ENCODE measurements at places on chromosomes 3 and 15. TPM values are rescaled to one million over a fixed set of nuclear protein-coding genes. Genes with fewer than 3 reads are reported as not detected.

- H3K27me3 ChIP-seq = no peaks in the 10 kb centered on the region
- H3K36me3 ChIP-seq = no peaks in the 10 kb centered on the region
- no peak for DNase-seq
- H3K4me1 ChIP-seq = no peaks in the 10 kb centered on the region
Observed at GRCh38 chr15:97867870-97868269, 92.6 kb upstream of the ARRDC4 start.

Gene PSTPIP1
- total RNA-seq = 4.6 TPM

- DNase-seq = no peak
- H3K4me1 ChIP-seq = peaks cover 28% of the 10 kb centered on the region
- H3K27me3 ChIP-seq = no peaks in the 10 kb centered on the region
- no peaks in the 10 kb centered on the region for H3K36me3 ChIP-seq
Observed at GRCh38 chr15:60797444-60798040, 318.6 kb upstream of the ICE2 start.

Gene LDHAL6B
- not detected for total RNA-seq

Gene ABHD6
- total RNA-seq = 33.5 TPM

GRCh38 chr3:177307391-177307790, 110.1 kb upstream of the TBL1XR1 start:
- no peaks in the 10 kb centered on the region for H3K27me3 ChIP-seq
- H3K27ac ChIP-seq = no peak overlapping the region
- no peak overlapping the region for H3K4me3 ChIP-seq
- DNase-seq = no peak

GRCh38 chr15:40925863-40926658, 3.1 kb upstream of the DLL4 start:
- peaks cover 58% of the 10 kb centered on the region for H3K27me3 ChIP-seq
- H3K27ac ChIP-seq = no peak overlapping the region
- no peaks in the 10 kb centered on the region for H3K36me3 ChIP-seq
- no peak for DNase-seq

- H3K27ac ChIP-seq = no peak overlapping the region
- H3K4me1 ChIP-seq = no peaks in the 10 kb centered on the region
- no peaks in the 10 kb centered on the region for H3K36me3 ChIP-seq
- no peaks in the 10 kb centered on the region for H3K27me3 ChIP-seq
- no peak for DNase-seq
Observed at GRCh38 chr3:130779031-130779430, 32.4 kb upstream of the PIK3R4 start.

DNA sequence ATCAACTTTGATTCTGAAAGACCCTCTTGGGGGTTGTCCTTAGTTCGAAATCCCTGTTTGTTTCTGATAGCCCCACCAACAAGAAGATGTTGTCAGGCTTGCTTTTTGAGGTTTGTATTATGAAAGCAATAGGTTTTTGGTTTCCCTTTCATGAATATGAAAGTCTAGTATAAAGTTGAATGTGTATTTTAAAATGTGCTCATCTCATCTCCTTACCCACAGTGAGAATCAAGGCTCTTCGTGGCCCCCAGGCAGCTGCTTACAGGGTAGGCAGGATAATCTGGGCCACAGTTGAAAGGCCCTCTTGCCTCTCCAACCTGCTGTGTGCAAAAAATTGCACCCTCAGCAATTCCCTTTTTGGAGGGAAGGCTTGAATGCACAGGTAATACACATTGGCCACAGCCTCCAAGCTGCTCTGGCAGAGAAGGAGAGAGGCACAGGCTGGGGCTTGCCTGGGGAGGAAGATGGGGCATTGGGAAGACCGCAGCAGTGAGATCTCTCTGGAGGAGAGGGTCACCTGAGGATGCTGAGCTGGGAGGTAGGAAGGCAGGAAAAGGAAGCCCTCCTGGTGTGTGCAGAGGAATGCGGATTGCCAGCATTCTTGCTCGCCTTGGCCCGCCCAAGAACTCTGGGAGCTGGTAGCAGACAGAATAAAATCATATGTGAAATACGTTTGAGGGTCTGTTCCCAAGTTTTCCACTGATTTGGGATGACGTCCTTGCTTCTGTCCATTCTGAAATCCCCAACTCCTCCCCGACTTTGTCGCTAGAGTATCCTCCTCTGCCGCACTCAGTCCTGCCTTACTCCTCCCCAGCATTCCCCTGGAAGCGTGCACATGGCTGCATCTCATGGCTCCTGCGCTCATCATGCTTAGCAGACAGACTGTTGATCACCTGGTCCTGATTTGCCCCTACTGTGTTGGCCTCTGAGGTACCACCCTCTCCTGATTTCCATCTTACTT, 196.4 kb downstream of the RPLP1 start:
- DNase-seq = no peak
- no peaks in the 10 kb centered on the region for H3K36me3 ChIP-seq
- no peaks in the 10 kb centered on the region for H3K27me3 ChIP-seq

DNA sequence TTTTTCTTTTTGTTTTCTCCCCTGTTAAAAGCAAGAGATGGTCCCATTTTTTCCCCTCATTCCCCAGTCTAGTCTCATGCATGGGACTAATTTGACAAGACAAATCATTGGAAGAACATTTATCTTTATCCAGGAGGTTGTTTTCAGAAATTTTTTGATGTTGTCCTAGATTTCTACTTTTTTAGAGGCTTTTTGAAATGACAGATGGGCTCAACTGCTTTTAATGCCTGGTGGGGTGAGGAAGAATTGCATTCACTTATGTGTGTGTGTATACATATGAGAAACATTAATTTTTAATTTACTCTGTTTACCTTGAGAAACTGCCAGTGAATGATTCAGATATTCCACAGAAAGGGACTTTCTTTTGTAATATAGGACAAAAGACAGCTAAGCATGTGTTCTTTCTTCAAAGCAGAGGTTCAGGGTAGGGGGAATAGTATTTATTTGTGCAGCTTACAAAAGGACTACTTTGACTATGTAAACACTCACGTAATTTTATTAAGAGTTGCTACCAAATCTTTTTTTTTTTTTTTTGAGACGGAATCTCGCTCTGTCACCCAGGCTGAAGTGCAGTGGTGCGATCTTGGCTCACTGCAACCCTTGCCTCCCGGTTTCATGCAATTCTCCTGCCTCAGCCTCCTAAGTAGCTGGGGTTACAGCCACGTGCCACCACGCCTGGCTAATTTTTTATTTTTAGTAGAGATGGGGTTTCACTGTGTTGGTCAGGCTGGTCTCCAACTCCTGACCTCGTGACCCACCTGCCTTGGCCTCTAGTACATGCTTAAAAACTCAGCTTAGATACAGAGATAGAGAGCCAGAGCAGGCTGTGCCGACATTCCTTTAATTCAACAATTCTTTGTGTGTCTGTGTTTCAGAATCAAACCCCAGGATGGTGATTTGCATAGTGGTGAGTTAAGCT, 130.1 kb upstream of the RARB start:
- DNase-seq = no peak
- no peak overlapping the region for H3K4me3 ChIP-seq
- no peak overlapping the region for H3K27ac ChIP-seq
- H3K27me3 ChIP-seq = no peaks in the 10 kb centered on the region

GRCh38 chr3:188055388-188055787, 98.6 kb upstream of the LPP start:
- H3K27ac ChIP-seq = no peak overlapping the region
- no peak overlapping the region for H3K4me3 ChIP-seq
- no peaks in the 10 kb centered on the region for H3K27me3 ChIP-seq
- H3K36me3 ChIP-seq = no peaks in the 10 kb centered on the region

DNA sequence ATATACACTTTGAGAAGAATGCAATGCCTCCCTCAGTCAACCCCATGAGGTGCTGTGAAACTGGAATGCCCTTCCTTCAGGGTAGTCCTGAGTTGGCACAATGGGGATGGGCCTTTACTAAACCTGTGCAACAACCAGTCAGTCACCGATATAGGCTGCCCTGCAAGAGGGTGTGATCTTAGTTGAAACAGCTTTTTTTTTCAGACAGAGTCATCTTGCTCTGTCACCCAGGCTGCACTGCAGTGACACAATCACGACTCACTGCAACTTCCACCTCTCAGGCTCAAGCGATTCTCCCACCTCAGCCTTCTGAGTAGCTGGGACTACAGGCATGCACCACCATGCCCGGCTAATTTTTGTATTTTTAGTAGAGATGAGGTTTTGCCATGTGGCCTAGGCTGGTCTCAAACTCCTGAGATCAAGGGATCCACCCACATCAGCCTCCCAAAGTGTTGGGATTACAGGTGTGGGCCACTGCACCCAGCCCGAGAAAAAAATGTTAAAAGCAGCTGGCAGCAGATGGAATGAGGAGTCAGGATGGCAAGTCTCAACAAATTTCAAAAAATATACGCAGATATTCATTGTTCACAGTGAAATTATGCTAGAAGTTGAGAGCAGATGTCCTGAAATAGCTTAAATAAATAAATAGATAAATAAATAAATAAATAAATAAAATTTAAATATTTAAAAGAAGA, 31.8 kb downstream of the MYO5A start:
- no peak overlapping the region for H3K4me3 ChIP-seq
- H3K36me3 ChIP-seq = no peaks in the 10 kb centered on the region
- DNase-seq = no peak
- no peaks in the 10 kb centered on the region for H3K4me1 ChIP-seq
- H3K27ac ChIP-seq = no peak overlapping the region

DNA sequence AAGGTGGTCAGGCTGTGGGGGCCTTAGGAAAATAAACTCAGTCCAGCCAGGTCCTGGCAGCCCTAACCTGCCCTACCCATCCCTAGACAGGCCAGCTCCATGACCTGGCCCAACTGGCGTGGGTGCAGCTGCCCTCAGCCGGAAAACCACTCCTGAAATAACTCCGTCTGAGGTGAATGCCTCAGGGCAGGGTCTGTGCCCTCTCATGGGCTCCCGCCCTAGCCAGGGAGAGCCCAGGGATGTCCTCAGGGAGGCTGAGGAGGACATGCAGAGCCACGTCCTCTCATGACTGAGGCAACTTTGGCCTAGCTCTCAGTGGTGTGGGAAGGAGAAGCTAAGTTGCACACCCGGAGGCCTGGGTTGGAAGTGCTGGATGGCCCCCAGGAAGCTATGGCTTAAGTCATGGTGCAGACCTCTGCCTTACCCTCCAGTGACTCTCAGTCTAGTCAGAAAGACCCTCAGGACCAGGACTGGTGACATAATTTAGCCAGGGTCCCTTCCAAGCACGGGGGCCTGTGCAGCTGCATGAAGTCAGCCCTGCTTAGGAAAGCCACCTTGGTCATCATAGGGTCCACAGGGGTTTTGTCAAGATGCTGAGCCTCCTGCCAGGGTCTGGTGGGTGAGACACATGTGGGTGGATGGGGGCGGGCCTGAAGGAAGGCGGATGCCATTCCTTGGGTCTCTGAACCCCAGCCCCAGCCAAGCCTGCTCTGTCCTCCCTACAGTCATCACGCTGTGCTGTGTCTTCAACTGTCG, 7.4 kb downstream of the TMIE start:
- H3K27me3 ChIP-seq = no peaks in the 10 kb centered on the region
- H3K4me1 ChIP-seq = no peaks in the 10 kb centered on the region
- no peak overlapping the region for H3K4me3 ChIP-seq
- peak; percentile 55 for DNase-seq

Gene CSNK1G1
- total RNA-seq = 9.1 TPM

DNA sequence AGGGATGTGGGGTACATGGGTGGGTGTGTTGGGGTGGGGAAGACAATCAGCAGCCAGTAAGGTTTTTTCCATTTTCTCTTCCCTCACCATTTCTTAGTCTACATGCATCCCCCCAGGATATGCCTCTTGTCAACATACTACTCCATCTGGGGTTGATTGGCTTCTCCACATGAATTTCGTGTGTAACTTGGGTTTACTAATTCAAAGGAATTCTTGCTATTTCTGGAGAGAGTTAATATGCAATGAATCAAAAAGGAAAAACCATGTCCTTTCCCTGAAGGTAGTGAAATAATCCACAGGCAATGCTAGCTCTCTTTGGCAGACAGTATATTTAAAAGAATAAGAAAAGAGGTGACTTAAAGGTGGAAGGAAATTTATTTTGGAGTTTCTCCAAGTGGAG, 198.4 kb downstream of the EBLN2 start:
- no peak overlapping the region for H3K4me3 ChIP-seq
- H3K4me1 ChIP-seq = no peaks in the 10 kb centered on the region
- no peak overlapping the region for H3K27ac ChIP-seq
- H3K36me3 ChIP-seq = no peaks in the 10 kb centered on the region
- H3K27me3 ChIP-seq = no peaks in the 10 kb centered on the region
- DNase-seq = no peak

Gene ARPC4
- total RNA-seq = 150 TPM

Gene COL6A5
- total RNA-seq = not detected

- DNase-seq = no peak
- no peaks in the 10 kb centered on the region for H3K4me1 ChIP-seq
- no peak overlapping the region for H3K4me3 ChIP-seq
- H3K27me3 ChIP-seq = no peaks in the 10 kb centered on the region
Observed at GRCh38 chr3:25910997-25911396, 121.1 kb downstream of the OXSM start.

GRCh38 chr15:101188637-101189408, 63.0 kb downstream of the CHSY1 start:
- H3K36me3 ChIP-seq = no peaks in the 10 kb centered on the region
- DNase-seq = no peak
- peaks cover 39% of the 10 kb centered on the region for H3K4me1 ChIP-seq
- peak overlapping the region; percentile 69 for H3K27ac ChIP-seq

- no peak for DNase-seq
- H3K27ac ChIP-seq = no peak overlapping the region
- no peaks in the 10 kb centered on the region for H3K27me3 ChIP-seq
- H3K36me3 ChIP-seq = no peaks in the 10 kb centered on the region
Observed at GRCh38 chr3:191026746-191027145, 164.3 kb upstream of the GMNC start.

- no peak for DNase-seq
- no peaks in the 10 kb centered on the region for H3K36me3 ChIP-seq
- no peak overlapping the region for H3K4me3 ChIP-seq
- H3K27ac ChIP-seq = no peak overlapping the region
Observed at GRCh38 chr15:61396235-61396919, 167.3 kb upstream of the RORA start.

Gene EXD1
- total RNA-seq = not detected

DNA sequence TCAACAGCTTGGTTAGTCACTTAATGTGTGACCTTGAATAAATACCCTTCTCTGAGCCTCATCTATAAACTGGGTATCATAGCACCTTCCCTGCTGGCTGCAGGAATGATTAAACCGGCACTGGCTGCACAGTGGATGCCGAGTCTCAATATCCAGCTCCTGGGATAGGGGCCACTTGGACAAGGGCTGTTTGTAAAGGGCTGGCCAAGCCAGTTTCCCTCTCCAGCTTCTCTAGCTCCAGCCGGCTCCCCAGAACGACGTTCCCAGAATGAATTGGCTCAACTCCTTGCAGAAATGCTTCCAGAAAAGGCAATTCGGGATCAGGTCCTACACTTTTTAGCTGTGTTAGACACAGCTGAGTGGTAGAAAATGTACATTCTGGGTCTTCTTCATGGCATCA, 58.8 kb downstream of the LSM3 start:
- H3K27ac ChIP-seq = no peak overlapping the region
- no peaks in the 10 kb centered on the region for H3K36me3 ChIP-seq
- H3K4me1 ChIP-seq = no peaks in the 10 kb centered on the region
- H3K4me3 ChIP-seq = no peak overlapping the region

DNA sequence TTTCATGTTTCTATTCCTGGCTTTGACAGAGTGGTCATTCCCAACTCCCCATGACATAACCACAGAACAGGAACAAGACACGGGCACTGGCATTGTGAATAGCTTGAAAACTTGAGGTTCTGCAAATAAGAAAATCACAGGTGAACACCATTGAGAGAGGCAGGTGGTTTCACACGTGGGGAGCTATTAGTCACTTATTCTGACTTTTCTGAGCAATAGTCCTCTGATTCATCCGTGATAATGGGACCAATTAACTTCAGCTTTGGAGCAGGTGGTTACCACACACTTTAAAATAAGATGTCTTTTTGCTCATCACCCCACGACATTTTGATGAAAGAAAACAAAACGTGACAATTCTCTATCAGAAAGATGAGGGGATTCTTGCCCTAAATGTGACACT, 224.7 kb downstream of the KLF13 start:
- H3K27ac ChIP-seq = no peak overlapping the region
- no peaks in the 10 kb centered on the region for H3K27me3 ChIP-seq
- H3K4me3 ChIP-seq = no peak overlapping the region
- no peaks in the 10 kb centered on the region for H3K4me1 ChIP-seq
- no peak for DNase-seq

Data from sigmoid colon (tissue), 7 donors.